NCI-H2081 (cell line): ENCODE measurements at places on chromosomes 7 and 10.

- no peak for DNase-seq
Measured at GRCh38 chr7:26485367-26485934, 193.8 kb downstream of the SNX10 start.

GRCh38 chr10:114307731-114308130, 68.7 kb downstream of the VWA2 start:
- DNase-seq = no peak

DNA sequence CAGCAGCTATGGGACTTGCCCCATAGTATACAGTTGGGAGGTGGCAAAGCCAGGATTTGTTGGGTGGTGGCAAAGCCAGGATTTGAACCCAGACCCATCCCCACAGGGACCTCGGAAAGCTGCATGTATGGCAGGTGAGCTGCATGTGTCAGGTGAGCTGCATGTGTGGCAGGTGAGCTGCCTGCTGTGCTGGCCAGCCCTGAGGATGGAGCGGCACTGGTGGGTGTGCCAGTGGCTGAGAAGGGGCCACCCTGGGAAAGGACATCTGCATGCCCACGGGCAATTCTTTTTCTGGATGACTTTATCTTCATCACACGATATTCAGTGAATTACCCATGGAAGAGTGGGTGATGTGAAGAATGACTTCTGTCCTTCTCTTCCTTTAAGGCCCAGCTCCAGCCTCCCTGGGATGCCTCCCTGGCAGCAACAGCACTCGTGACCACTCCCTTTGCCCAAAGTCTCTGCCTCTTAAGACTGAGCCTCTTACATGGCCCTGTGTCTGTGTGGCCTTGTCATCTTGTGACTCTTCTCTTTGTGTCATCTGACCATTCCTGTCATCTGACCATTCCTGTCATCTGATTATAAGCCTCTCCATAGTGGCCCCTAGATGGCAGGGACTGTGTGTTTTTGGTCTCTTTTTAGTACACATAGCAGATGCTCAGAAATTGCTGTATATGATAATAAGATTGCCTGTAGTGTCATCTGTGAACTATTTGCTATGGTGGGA, 25.0 kb downstream of the CLEC2L start:
- no peak for DNase-seq

DNA sequence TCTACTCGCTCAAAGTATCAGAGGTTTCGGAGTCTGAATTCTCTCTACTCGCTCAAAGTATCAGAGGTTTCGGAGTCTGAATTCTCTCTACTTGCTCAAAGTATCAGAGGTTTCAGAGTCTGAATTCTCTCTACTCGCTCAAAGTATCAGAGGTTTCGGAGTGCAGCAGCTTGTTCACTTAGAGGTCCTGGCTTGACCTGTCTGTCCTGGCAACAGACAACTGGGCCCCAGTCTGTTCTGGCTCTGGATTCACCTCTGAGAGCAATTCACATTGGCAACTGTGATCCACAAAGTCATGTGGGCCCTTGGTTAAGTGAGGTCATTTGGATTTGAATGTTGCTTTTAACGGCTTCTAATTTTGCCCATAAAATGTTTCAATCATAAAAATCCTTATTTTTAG, 63.9 kb upstream of the ST8SIA6 start:
- no peak for DNase-seq

GRCh38 chr7:5225616-5226290, 35.7 kb downstream of the WIPI2 start:
- no peak for DNase-seq

GRCh38 chr7:157909370-157909769, 572.6 kb downstream of the DNAJB6 start:
- no peak for DNase-seq

DNA sequence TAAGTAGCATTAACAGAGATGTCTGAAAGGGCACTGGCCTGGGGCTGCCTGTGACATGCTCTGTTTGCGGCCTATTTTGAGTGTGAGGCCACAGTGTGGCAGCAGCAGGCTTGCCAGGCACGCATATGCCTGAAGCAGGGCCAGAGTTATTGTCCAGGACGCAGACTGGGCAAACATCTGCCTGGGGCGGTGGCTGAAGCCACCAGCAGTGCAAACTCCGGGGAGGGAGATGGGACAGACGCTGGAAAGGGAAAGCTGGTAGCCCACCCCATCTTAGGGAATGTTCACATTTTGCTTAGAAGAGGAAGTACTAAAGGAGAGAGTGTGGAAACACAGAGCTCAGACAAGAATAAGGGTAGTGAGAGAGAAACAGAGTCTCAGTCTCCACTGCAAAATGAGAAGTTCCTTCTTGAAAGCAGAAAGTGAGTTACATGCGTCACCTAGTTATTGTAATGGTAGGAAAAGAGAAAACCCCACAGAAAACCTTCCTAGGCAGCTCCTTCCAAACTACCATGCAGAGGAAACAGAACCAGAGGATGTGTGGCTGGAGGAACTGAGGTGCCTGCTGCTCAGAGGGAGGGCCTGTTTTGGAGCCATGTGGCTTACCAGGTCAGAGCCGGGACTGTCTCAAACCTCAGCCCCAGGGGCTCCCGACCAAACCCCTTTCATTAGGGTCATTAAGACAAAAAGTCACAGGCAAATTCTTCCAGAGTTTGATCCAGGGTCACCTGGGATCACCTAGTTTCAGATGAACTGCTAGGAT, 14.5 kb downstream of the AKR1B1 start:
- DNase-seq = no peak

DNA sequence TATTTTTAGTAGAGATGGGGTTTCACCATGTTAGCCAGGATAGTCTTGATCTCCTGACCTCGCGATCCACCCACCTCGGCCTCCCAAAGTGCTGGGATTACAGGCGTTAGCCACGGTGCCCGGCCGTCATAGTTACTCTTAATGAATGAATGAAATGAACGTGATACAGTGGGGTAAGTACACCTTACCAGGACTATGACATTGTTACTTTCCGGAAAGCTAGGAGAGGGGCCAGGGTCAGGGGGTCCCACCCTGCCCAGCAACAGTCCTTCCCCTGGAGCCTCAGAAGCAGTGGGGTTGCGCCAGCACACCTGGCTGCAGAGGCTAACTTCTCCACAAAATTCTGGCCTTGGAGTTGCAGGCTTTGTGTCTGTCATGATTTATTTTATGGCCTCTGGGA, 21.4 kb downstream of the VSTM4 start:
- no peak for DNase-seq

DNA sequence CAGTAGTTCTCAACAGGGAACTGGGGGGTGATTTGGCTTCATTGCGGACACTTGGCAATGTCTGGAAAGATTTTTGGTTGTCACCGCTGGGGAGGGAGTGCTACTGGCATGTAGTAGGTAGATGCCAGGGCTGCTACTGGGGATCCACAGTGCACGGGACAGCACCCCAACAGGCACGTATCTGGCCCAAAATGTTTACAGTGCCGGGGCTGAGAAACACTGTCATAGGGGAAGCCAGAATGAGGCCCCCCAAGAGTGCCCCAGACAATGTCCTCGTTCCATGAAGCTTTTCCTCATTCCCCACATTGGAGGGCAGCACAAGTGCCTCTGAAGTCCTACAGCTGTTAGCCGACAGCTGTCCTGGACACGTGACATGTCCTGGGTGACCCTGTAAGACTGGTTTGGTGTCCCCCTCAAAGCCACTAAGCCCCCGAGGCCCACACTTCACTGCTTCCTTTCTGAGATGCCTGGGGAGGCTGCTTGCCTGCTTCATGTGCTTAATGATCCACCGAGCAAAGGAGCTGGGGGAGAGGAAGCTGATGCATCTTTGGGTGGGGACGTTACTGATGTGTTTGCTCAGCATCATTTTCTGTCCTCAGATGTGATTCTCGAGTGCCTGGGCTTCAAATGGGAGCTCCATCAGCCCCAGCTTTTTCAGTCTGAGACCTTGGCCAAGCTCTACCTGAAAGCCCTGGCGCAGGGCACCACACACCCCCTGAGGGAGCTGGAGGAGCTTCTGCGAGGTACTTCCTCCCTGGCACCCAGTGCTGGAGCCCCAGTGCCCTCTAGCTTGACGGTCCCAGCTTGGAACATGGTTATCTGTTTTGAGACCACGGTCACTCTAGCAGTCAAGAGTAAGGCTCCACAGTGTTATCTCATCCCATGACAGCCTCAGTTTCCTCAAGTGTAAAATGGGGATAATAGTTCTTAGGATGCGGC, 14.7 kb downstream of the BTBD16 start:
- DNase-seq = no peak

DNA sequence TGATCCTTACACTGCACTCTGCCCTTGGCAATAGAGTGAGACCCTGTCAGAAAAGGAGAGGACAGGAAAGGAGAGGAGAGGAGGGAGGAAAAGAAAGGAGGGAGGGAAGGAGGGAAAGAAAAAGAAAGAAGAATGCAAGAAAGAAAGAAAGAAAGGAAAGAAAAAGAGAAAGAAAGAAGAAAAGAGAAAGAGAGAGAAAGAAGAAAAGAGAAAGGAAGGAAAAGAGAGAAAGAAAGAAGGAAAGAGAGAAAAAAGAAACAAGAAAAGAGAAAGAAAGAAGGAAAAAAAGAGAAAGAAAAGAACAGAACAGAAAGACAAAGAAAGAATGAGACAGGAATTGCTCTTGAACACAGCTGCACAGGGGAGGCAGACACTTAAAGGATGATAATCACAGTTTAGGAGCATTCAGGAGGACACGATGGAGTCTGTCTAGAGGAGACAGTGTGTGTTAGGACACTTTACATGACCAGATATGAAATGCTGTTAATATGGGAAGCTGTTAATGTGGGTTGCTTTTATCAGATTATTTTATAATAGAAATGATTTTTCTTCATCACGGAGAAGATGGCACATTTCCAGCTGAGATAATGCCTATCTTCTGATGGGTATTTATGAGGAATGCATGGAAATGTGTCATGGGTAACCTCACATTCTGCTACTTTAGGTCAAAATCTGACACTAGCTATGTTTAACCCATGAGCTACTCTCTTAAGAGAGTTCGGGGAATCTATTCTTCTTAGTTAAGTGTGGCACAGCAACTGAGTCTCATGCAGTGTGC, 160.5 kb downstream of the BAMBI start:
- DNase-seq = no peak

GRCh38 chr7:125516194-125516593, 586.6 kb upstream of the POT1 start:
- DNase-seq = peak; percentile 93

- no peak for DNase-seq
Measured at GRCh38 chr7:158111906-158112570, 475.6 kb downstream of the PTPRN2 start.

DNA sequence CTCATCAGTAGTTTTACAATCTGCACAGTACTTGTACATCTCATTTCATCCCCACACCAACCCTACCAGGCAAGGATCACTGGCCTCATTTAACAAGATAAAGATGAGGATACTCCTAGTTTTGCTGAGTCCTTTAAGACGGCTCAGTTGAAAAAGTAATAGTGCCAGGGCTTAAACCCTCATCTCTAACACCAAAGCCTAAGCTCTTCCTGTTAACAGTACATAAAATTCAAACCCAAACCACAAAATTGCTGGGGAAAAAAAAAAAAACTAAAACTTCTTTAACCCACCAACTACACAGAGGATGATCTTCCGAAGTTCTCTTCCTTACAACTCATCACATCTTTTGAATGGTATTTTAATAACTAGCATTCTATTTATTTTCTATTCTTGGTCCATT, 1.3 kb downstream of the SAR1A start:
- DNase-seq = no peak

GRCh38 chr7:36264123-36264801, 111.2 kb downstream of the EEPD1 start:
- no peak for DNase-seq

DNA sequence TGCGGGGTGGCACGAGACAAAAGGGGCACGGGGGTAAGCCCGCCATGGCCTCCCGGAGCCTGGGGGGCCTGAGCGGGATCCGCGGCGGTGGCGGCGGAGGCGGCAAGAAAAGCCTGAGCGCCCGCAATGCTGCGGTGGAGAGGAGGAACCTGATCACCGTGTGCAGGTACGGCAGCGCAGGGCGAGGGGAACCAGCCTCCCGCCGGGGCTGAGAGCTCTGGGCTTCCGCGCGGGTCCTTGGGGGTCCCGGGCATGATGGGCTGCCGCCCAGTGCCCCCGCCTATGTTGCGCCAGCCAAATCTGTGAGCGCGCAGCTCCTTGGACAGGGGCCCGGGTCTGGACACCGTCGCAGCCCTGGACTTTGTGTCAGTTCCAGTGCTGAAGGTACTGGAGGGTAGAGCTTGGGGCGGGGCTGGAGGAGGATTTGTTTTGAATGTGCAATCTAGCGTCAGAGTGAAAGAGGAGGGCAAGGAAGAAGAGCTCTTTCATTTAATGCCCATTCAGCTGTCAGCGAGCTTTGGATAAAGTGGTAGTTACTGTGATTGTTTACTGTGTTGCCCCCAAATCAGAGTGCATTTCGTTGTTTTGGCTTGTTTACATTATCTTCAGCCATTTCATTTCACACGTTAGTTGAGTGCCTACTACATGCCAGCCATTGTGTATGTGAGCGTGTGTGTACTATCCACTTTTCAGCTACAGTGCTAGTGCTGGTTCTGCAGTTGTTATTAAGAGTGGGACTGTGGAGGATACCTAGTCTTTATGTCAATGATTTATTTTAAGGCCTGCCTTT, 777 bp downstream of the RUNDC3B start:
- DNase-seq = peak; percentile 19

DNA sequence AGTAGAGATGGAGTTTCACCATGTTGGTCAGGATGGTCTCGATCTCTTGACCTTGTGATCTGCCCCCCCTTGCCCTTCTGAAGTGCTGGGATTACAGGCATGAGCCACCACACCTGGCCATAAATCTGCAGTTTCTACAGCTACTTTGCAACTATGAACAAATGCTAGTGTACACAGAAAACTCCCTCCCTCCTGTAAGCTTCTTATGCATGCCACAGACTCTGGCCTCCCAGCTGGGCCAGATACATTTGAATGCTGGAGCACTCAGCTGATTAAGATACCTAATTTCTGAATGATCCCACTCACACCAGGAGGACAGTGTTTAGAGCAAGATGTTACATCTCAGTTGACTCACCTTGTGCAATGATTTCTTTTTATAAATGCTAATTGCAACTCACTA, 486.2 kb downstream of the KCNMA1 start:
- DNase-seq = no peak

DNA sequence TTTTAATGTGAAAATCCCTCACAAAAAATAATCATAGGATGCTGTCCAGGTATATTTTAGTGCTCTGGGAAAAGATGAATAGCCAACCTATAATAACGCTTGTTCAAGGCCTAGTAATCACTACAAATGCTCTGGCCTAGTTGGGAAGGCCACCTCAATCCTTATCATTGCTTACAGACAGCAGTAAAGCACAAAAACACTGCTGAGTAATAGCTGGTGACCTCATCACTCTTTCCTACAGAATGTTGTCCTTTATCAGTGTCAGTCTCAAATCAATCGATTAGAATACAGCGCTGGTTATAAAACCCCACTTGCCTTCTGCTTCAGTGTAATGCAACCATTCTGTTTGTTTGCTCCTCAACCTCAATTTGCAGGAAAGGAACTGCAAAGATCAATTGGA, 72.6 kb upstream of the STEAP1 start:
- DNase-seq = no peak
